ENCODE measurements at places on chromosomes 12 and 14. TPM values are rescaled to one million over a fixed set of nuclear protein-coding genes. Genes with fewer than 3 reads are reported as not detected.

Gene DRAM1
- total RNA-seq = 10.0 TPM

Gene CCDC196
- not detected for total RNA-seq

Gene GALNT8
- 0.39 TPM for total RNA-seq

Gene WNT1
- total RNA-seq = not detected

Gene RASAL1
- total RNA-seq = not detected

Gene PLEKHD1
- total RNA-seq = not detected

Gene EXOC3L4
- not detected for total RNA-seq

Gene VDR
- 10.7 TPM for total RNA-seq

Gene IAPP
- not detected for total RNA-seq

Gene VRTN
- not detected for total RNA-seq

Gene PTCSC3
- not detected for total RNA-seq

Gene WNT5B
- 56.6 TPM for total RNA-seq

Gene LALBA
- not detected for total RNA-seq

Gene OAS1
- total RNA-seq = 4.4 TPM

Gene CCDC38
- total RNA-seq = not detected

Gene NFE2
- not detected for total RNA-seq

Gene VEZT
- 50.3 TPM for total RNA-seq

Gene ASIC1
- total RNA-seq = 2.6 TPM

Gene REP15
- total RNA-seq = 6.3 TPM

Gene AKAP6
- 25.0 TPM for total RNA-seq

Gene FAIM2
- total RNA-seq = 0.37 TPM

Gene SDSL
- 3.9 TPM for total RNA-seq

Gene PPP4R4
- total RNA-seq = 0.37 TPM

Gene TESPA1
- total RNA-seq = not detected

Gene PZP
- total RNA-seq = not detected

Gene CLEC4D
- not detected for total RNA-seq

Gene FAM186B
- total RNA-seq = 0.20 TPM

Gene HOXC4
- 2.2 TPM for total RNA-seq

Gene BDKRB1
- 6.1 TPM for total RNA-seq

Gene WSCD2
- total RNA-seq = not detected

Gene C14orf132
- total RNA-seq = 15.8 TPM

Gene PIP4P1
- 27.9 TPM for total RNA-seq

Gene GLT8D2
- total RNA-seq = 13.2 TPM

Gene SERPINA12
- not detected for total RNA-seq

Gene SLCO1B1
- not detected for total RNA-seq

Gene PTPN21
- total RNA-seq = 7.8 TPM

Gene BCL2L14
- total RNA-seq = not detected

Gene PDZRN4
- not detected for total RNA-seq

Gene NR2C1
- 24.4 TPM for total RNA-seq

Gene PIK3C2G
- not detected for total RNA-seq

Gene DTX1
- 0.73 TPM for total RNA-seq

Gene SLC2A3
- 99.6 TPM for total RNA-seq

Gene RNASE7
- not detected for total RNA-seq

Gene PTPRO
- total RNA-seq = 0.20 TPM

Gene ASCL1
- total RNA-seq = not detected

Gene OAS2
- total RNA-seq = 7.0 TPM

Gene SLC25A47
- total RNA-seq = not detected
